ENCODE measurements at places on chromosomes 7 and 10. TPM values are rescaled to one million over a fixed set of nuclear protein-coding genes. Genes with fewer than 3 reads are reported as not detected.
A peak's percentile ranks its signal among the peaks of the same experiment; 100 is the strongest.

The DPYSL4 gene
- total RNA-seq, result 0.84 TPM

DNA sequence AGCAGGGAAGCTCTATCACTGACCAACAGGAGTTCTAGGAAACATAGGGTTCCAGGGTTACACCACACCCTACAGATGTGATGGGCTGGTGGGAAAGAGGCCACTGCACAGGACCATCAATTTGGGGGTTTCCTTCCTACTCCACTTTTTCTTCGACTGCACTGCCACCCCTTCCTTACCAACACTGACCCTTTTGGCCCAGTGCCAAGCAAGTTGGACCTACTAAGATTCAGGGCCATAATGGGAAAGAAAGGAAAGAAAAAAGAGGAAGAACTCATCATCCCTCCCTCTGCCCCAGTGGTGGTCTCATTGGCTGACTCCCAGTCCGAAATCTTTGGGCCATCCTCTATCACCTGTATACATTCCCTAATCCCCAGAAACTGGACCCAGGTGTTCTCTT lies 6.1 kb upstream of the PLEKHS1 start:
- DNase-seq, result no peak
- H3K36me3 ChIP-seq, result no peaks in the 10 kb centered on the region
- no peaks in the 10 kb centered on the region for H3K27me3 ChIP-seq
- no peak overlapping the region for H3K4me3 ChIP-seq
- no peaks in the 10 kb centered on the region for H3K4me1 ChIP-seq

The MICU1 gene
- total RNA-seq, result 39.5 TPM

GRCh38 chr7:17651863-17652385 lies 288.4 kb downstream of the SNX13 start:
- peak overlapping the region; percentile 77 for H3K27ac ChIP-seq
- no peak overlapping the region for H3K4me3 ChIP-seq
- peaks cover 2% of the 10 kb centered on the region for H3K4me1 ChIP-seq
- H3K36me3 ChIP-seq, result no peaks in the 10 kb centered on the region
- DNase-seq, result peak; percentile 51
- no peaks in the 10 kb centered on the region for H3K27me3 ChIP-seq

GRCh38 chr10:5252177-5253037 lies 55.8 kb downstream of the AKR1C4 start:
- no peaks in the 10 kb centered on the region for H3K36me3 ChIP-seq
- no peak overlapping the region for H3K27ac ChIP-seq
- no peak overlapping the region for H3K4me3 ChIP-seq
- no peak for DNase-seq

DNA sequence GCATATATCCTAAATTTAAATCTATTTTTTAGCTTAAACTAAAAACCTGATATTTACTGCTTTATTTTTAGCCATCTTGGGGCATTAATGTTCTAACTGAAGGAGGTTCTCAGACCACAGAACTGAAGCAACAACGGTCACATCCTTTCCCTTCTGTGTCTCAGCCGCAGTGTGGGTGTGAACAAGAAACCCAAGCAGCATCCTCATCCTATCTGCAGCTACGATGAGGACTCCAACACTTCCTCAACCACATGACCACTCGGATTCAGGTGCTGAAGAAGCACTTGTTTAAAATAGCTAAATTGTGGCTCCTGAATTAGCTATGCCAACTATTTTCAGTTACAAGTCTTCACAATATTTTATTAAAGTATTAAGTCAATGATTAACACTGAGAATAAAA lies 5.3 kb downstream of the ESYT2 start:
- no peaks in the 10 kb centered on the region for H3K27me3 ChIP-seq
- H3K36me3 ChIP-seq, result no peaks in the 10 kb centered on the region
- H3K4me1 ChIP-seq, result no peaks in the 10 kb centered on the region
- no peak for DNase-seq
- H3K27ac ChIP-seq, result no peak overlapping the region
- no peak overlapping the region for H3K4me3 ChIP-seq

- peaks cover 5% of the 10 kb centered on the region for H3K4me1 ChIP-seq
- no peak overlapping the region for H3K27ac ChIP-seq
- H3K27me3 ChIP-seq, result no peaks in the 10 kb centered on the region
- H3K36me3 ChIP-seq, result no peaks in the 10 kb centered on the region
- no peak overlapping the region for H3K4me3 ChIP-seq
- no peak for DNase-seq
Observed at GRCh38 chr10:98950106-98950505, 285.5 kb downstream of the HPSE2 start.

GRCh38 chr7:71255537-71256178 lies 123.7 kb downstream of the GALNT17 start:
- no peak for DNase-seq
- no peaks in the 10 kb centered on the region for H3K27me3 ChIP-seq
- H3K36me3 ChIP-seq, result no peaks in the 10 kb centered on the region
- no peak overlapping the region for H3K27ac ChIP-seq
- H3K4me3 ChIP-seq, result no peak overlapping the region
- H3K4me1 ChIP-seq, result no peaks in the 10 kb centered on the region

DNA sequence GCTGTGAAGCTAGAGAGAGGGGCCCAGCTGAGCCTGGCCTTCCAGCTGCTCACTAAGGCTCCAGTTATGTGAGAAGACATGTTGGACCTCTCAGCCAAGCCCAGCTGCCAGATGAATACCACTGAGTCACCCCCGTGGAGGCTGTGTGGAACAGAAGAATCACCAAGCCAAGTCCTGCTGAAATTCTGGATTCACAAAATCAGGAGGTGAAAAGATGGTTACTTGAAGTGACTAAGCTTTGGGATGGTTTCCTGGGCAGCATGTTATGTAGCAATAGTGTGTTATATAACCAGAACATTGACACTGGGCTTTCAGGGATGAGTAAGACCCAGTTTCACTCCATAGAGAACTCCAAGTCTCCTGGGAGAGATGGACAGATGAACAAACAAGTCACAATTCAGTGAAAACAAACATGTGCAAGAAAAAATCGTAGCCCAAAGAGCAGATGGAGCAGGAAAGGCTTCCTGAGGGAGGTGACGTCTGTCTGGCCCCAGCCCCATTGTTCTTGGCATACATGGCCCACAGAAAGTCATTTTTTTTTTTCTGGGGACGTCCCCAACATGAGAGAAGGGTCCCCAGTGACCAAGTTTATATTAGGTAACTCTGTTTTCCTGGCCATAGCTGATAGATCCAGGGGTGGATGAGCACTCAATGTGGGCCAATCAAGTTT lies 64.1 kb upstream of the PDZD8 start:
- H3K27me3 ChIP-seq, result no peaks in the 10 kb centered on the region
- H3K27ac ChIP-seq, result no peak overlapping the region
- no peak overlapping the region for H3K4me3 ChIP-seq
- peak; percentile 82 for DNase-seq
- no peaks in the 10 kb centered on the region for H3K36me3 ChIP-seq
- H3K4me1 ChIP-seq, result no peaks in the 10 kb centered on the region

GRCh38 chr10:13844651-13845050 lies 257.9 kb downstream of the PRPF18 start:
- no peak overlapping the region for H3K4me3 ChIP-seq
- DNase-seq, result no peak
- H3K27me3 ChIP-seq, result no peaks in the 10 kb centered on the region
- H3K36me3 ChIP-seq, result no peaks in the 10 kb centered on the region

DNA sequence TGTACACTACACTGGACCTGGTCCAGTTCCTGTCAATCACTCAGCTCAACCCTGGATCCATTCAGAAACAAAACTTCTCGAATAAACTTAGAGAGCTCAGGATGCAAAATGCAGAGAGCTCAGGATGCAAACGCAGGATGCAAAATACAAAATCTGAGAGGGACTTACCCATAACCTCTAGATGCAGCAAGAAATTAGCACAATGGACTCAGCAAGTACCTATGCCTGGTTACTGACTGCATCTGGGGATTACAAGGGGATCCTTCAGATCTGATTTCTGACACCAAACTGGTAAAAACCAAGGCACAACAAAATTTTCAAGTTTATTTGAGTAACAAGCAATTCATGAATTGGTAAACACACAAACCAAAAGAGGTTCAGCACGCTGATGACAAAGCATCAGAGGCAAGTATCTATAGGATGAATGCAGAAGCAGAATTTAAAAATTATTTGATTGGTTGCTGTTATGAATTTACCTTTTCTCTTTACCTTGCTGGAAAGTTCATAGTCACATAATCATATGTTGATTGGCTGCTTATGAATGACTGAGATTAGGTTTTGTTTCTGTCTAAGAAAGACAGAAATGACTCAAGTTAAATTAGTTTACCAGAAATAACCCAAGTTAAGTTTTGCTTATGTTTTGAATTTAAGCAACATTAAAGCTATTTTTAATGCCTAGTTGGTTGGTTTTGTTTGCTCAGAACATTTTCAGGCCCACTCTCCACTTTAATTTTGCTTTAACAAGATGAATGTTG lies 11.4 kb downstream of the GIMAP6 start:
- H3K4me1 ChIP-seq, result no peaks in the 10 kb centered on the region
- H3K4me3 ChIP-seq, result no peak overlapping the region
- no peaks in the 10 kb centered on the region for H3K36me3 ChIP-seq
- H3K27ac ChIP-seq, result no peak overlapping the region
- no peak for DNase-seq

DNA sequence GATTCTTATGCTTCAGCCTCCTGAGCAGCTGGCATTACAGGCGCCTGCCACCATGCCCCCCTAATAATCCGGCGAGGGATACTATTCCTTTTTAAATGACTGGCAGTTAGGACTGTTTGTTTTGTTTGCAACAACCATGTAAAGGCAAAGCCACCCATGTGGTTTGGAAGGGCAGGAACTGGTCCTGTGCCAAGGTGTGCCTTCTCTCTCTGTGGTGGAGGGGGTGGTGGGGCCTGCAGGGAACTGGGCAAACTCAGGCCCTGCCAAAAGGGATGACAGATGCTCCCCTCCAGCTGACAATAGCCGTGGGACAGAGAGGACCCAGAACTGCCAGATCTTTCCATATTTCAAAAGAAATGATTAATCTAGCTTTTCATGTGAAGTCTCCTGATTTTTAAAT lies 23.5 kb upstream of the WAPL start:
- no peak overlapping the region for H3K27ac ChIP-seq
- H3K4me3 ChIP-seq, result no peak overlapping the region

- DNase-seq, result peak; percentile 89
- no peaks in the 10 kb centered on the region for H3K36me3 ChIP-seq
- no peaks in the 10 kb centered on the region for H3K4me1 ChIP-seq
- no peak overlapping the region for H3K4me3 ChIP-seq
- H3K27ac ChIP-seq, result no peak overlapping the region
Observed at GRCh38 chr7:1646957-1647891, 22.9 kb upstream of the ELFN1 start.

The ZNF804B gene
- not detected for total RNA-seq

GRCh38 chr7:22809902-22810642 lies 12.6 kb downstream of the TOMM7 start:
- H3K27me3 ChIP-seq, result no peaks in the 10 kb centered on the region
- no peaks in the 10 kb centered on the region for H3K36me3 ChIP-seq
- H3K27ac ChIP-seq, result no peak overlapping the region
- H3K4me1 ChIP-seq, result no peaks in the 10 kb centered on the region
- no peak for DNase-seq

The RUFY2 gene
- 44.6 TPM for total RNA-seq

- peak; percentile 17 for DNase-seq
- H3K36me3 ChIP-seq, result no peaks in the 10 kb centered on the region
- no peak overlapping the region for H3K4me3 ChIP-seq
- no peaks in the 10 kb centered on the region for H3K4me1 ChIP-seq
Observed at GRCh38 chr7:1136841-1137516, 23.0 kb downstream of the ZFAND2A start.

The PAX4 gene
- not detected for total RNA-seq

The LIPF gene
- total RNA-seq, result not detected

The SSC4D gene
- 0.33 TPM for total RNA-seq

DNA sequence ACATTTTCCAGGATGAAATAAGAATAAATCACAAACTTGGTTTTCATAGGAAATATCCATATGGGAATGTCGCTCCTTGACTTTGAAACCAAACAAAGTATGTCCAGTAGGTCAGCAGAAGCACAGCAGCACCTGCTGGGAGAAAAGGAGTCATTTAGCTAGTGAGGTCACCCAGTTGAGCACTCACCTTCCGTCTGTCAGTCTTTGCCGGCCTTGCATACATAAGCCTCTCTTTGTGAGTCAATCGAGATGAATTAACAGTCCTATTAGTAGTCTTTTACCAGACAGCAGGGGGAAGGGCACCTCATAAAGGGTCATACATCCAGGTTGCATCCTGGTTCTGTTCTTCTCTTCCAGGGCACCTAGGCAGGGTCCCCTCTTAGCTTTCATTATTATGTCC lies 232.5 kb upstream of the FZD1 start:
- DNase-seq, result no peak
- H3K27ac ChIP-seq, result no peak overlapping the region
- no peaks in the 10 kb centered on the region for H3K27me3 ChIP-seq
- H3K36me3 ChIP-seq, result no peaks in the 10 kb centered on the region

The OR2A12 gene
- total RNA-seq, result not detected

DNA sequence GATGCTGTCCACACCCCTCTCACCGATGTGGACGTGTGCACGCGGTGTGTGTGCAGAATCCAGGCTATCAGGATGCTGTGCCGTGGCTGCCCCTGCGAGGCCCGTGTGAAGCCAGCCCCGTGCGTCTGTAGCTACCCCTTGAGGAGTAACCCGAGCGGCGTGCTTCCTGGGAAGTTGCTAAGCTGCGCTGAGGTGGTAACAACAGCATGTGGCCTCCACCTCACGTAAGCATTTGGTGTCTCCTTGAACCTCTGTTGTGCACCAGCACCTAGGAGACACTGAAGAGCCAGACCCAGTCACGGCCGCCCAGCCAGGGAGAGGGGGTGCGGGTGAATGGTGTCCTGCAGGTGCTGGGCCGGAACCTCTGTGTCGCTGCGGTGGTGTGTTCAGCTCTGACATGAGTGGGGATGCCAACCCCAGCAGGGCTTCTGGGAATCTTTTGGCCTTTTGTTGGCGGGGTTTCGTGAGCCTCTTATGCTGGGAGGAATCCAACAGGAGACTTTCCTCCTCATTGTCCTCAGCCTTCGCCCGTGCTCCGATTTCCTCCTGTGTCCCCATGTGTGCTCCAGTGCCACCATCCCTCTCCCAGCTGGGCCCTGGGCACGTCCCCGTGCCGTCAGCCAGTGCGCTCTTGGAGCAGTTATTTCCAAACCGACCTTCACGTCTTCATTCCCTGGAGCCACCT lies 60.4 kb downstream of the DNAJB6 start:
- H3K27ac ChIP-seq, result peak overlapping the region; percentile 87
- H3K4me3 ChIP-seq, result no peak overlapping the region
- no peaks in the 10 kb centered on the region for H3K27me3 ChIP-seq
- no peaks in the 10 kb centered on the region for H3K4me1 ChIP-seq
- H3K36me3 ChIP-seq, result no peaks in the 10 kb centered on the region
